ENCODE measurements at places on chromosomes 16 and 17.

DNA sequence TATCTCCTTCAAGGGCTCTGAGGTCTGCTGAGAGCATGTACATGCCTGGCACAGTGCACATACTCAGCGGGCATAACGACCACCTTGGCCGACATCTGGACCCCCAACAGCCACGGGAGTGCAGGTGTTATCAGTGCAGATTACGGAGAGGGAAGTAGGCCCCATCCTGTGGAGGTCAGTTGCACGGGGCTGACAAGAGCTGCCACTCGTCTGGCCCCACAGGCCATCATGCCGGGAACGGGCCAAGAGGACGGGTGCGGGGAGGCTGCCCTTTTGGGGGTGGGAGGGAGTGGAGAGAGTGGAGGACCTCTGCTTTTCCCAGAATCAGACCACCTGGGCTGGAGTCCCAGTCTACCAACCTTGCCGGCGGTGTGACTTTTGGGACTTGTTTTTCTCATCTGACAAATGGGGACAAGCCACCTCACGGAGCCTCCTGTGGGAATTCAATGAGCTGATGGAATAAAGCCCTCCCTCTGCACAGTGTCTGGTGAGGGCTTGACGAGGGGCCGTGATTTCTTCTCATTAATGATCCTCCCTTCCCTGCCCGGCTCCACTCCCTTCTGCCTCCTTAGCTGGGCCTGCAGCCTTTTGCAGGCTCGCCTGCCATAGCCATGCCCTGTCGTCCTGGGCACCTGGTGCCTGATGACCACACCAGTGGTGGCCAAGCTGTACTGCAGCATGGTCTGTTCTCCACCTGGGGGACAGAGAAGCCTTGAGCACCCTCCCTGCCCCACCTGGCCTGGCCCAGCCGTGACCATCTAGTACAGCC is 4.6 kb downstream of the PRSS33 start:
- DNase-seq: no peak

GRCh38 chr16:83686726-83687125 is 121.1 kb upstream of the HSBP1 start:
- DNase-seq: no peak

GRCh38 chr16:12362482-12363458 is 386.2 kb downstream of the SNX29 start:
- DNase-seq: no peak

DNA sequence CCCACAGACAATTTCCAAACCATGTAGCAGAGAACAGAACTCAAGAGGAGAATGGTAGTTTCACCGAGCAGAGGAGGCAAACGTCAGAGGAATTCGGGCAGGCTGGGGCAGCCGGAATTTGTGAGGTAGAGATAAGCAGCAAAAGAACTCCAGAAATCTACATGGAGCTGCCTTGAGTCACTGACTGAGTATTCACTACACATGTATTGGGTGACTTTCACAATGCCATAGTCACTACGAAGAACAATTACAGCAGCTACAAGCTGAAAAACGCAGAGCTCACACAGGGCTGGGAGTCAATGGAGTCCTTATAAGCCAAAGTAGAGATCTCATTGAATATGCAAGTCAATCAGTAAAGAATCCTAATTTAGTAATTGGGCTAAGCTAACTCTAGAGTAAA is 13.4 kb downstream of the CMC2 start:
- DNase-seq: peak; percentile 83

DNA sequence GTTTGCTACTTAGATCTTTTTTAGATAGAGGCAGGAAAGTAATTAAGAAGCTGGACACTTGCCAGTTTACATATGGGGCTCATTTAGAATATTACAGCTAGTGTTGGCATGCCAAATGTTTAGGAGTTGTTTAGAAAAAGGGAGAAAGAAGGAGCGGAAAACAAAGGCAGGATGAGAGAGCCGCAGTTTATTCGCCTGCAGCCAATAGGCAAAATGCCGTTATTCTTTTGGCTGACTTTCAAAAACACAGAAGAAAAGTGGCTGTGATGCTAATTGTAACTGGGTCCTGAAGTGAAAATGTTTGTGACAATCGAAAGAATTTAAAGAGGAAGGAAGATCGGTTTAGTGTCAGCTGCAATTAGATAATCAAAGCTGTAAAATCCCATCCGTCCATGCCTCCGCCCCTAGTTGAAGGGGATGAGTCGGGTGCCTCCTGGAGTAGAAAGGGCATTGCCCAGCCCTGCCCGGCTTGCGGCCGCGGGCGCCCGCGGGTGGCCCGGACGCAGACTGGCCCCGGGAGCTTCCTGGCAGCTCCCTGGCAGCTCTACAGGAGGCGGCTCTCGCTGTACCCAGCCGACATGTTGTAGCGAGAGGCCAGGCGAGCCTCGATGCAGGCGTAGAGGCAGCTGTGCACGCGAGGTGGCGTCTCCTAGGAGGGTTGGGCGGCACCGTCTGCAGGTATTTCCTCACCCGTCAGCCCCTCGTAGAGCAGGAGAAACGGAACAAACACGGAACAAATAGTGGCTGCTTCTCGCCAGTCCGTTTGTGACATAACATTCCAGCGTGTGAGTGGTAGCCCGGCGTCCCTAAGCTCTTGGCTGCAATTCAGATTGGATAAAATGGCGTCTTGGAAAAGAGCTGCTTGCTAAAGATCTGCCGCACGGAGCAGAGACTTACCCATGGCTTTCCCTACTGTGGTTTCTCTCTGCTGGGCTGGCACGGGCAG is 82.2 kb downstream of the TNRC6C start:
- peak; percentile 70 for DNase-seq

DNA sequence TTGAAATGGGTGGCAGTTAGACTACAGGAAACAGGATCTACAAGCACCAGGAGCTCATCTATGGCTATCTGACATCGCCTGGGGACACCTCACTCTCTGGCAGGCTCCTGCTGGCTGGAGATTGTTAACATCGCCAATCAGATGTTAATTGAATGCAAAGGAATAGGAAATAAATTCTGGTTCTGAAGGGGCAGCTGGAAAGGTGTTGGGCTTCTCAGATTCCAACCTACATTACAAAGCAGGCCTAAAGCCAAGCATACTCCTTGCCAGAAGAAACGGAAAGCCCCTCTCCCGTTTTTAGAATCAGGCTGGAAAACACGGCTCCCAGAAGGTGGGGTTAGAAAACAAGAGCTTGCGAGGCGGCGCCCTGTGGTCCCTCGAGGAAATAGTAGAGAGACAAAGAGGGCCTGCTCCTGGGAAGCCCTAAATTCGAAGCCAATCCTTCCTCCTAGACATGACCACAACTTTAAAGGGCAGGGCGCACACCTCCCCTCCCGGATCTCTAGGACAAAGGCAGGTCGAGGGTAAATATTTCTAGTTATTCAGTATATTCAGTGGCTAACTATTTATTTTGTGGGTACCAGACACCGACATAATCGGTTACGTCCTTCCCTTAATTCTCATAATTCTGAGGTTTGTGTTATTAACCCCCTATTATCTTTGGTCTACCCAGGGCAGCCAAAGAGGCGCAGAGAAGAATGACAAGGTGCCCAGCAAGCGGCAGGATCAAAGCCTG is 763 bp upstream of the TOM1L1 start:
- DNase-seq: no peak

DNA sequence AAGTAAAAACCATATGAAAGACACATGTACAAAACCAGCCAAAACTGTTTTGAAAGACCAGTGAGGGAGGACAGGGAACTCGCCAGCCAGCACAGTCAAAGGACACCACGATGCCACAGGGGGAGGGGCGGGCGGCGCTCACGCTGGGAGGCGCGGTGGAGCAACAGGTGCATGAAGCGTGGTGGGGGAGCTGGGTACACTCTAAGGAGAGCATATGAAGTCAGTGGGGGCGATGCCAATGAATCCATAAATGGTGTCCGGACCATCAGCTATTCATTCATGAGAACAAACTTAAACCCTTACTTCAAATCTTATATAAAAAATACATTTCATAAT is 101.0 kb upstream of the DNAH17 start:
- no peak for DNase-seq

Data from OCI-M1 (cell line).